ENCODE measurements at places on chromosomes 12 and 14.

GRCh38 chr12:93060666-93061472 lies 131.8 kb upstream of the EEA1 start:
- DNase-seq: no peak

GRCh38 chr14:39029789-39030188 lies 73.2 kb downstream of the SEC23A start:
- no peak for DNase-seq

DNA sequence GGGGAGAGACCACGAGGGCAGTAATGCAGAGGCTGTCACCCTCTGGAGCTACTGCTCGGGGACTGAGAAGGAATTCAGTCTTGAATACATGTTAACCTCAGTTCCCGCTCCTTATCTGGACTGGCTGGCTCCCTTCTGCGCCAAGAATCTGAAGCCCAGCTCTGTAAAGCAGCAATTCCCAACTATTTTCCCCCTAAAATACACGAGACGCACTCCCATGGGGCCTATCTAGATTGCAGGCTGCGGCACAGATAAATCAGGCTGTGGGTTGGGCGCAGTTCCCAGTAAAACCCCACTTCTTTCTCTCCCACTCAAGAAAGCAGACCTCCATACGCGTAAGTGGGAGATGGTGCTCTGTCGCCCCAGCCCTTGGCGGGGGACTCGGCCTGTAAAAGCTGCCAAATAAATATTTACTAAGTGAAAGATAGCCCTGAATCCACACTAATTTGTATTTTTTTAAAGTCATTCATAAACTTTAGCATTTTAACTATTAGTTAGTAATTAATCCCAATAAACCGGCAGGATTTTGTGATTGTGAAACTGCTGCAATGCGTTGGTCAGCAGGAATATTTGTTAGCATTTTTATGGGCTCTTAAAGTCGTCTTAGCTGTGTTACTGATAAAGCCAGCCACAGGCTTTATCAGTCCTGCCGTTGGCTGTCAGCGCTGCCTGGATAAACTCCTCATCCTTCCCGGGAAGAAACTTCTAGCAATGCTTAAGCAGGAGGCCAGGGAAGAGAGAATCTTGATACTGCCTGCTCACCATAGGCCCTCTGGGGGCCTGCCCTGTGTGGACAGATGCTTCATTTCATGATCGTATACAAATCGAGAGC lies 17.8 kb downstream of the FBXL14 start:
- DNase-seq: no peak

GRCh38 chr12:16075887-16076286 lies 164.8 kb downstream of the DERA start:
- no peak for DNase-seq

GRCh38 chr12:31233061-31233730 lies 92.8 kb downstream of the SINHCAF start:
- DNase-seq: no peak

- no peak for DNase-seq
Observed at GRCh38 chr12:55906056-55906455, 21.6 kb downstream of the PYM1 start.

DNA sequence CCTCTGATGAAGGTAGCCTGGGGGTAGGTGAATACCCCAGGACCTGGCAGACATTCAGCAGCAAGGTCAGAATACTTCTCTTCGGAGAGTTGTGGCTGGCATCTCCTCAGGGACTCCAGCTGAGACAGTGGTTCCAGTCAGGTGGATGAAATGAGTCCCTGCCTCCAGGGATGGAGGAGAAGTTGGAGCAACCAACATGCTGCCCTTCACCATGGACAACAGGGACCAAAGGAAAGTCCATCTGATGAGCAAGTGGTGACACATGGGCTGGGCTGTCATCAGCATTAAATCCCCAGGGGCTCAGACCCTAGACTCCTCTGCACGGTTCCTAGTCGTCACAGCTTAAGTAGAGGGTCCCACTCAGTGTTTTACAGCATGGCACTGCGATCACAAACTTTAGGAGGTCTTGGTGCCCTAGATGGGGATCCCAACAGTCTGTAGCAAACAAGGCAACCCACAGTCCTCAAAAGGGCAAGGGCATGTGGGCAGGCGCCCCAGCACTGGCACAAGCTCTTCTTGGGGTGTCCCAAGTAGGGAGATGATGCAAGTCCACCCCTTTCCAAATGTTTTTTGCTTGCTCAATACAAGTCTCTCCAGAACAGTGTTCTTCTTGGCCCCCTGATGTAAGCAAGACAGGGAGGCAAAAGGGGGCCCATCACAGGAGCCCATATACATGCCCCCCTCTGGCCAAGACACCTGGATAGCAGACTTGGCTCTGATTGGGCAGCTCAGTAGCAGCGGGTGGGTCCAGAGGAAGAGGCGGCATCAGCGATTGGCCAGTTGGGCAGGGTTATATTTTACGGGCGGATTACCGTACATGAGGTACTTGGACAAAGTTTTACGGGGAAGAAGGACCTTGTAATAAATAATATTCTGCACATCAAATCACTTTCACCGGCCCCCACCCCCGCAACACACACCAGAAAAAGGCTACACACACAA lies 10.8 kb upstream of the CDH24 start:
- no peak for DNase-seq

DNA sequence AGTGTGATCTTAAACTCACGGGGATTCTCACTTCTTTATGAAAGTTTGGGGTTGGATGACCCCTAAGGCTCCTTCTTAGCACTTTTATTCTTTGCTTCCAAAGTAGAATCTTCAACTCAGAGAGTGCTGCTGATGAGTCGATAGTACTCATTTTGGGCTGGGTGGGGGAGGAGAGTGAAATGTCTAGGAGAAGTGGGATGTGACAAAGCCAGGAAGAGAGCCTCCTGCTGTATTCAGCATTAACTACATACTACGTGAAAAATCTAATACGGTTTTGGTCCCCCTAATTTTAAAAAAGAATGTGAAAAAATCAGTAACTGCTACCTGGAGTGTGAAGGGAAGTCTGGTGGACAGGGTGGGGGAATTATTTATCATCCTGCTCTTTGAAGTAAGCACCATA lies 148.3 kb downstream of the SAMD4A start:
- DNase-seq: no peak

- no peak for DNase-seq
Observed at GRCh38 chr14:20356422-20356821, 13.0 kb downstream of the PARP2 start.

- no peak for DNase-seq
Observed at GRCh38 chr12:99809909-99810308, 162.4 kb downstream of the GARIN6 start.

GRCh38 chr12:91178781-91179180 lies 3.8 kb downstream of the DCN start:
- no peak for DNase-seq

GRCh38 chr14:100019156-100019744 lies 46.0 kb upstream of the EVL start:
- no peak for DNase-seq

DNA sequence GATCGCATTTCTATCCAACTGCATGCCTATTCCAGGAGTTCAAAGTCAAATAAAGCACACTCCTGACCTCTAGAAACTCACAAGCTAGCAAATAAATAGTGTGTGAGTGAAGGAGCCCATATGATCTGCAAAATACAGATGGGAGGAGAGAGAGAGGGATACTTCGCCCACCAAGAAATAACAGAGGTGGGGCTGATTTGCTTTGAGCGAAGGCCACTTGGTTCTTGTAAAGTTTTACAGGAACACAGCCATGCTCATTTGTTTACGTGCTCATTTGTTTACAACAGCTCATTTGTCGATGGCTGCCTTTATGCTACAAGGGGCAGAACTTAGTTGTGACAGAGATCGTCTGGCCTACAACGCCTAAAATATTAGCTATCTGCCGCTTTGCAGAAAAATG lies 63.4 kb upstream of the GPATCH2L start:
- DNase-seq: no peak

- DNase-seq: no peak
Observed at GRCh38 chr12:48175613-48176416, 7.6 kb upstream of the CCDC184 start.

DNA sequence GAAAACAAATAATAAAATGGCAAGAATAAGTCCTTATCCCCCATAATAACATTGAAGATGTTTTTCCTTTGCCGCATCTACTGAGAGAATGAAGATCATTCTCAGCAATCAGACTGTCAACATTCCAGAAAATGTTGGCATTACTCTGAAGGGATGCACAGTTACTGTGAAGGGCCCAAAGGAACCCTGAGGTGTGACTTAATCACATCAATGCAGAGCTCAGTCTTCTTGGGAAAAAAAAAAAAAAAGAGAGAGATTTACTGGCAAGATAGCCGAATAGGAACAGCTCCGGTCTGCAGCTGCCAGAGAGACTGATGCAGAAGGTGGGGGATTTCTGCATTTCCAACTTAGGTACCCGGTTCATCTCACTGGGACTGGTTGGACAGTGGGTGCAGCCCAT lies 41.3 kb upstream of the OR6J1 start:
- no peak for DNase-seq

DNA sequence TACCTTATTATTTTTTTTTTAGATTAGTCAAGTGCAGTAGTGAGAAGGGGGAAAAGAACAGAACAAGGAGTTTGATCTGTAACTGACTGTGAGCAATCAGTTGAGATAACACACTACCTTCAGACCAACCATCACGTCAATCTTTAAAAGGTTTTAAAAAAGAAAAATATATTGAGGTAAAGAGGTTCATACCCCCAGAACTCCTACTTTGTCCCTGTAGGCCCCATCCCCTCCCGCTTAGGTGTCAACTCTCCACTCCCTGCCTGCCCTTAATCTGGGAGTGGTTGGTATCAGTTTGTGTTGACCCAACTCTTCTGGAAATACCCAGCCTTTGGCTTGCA lies 16.2 kb downstream of the MMP14 start:
- no peak for DNase-seq

DNA sequence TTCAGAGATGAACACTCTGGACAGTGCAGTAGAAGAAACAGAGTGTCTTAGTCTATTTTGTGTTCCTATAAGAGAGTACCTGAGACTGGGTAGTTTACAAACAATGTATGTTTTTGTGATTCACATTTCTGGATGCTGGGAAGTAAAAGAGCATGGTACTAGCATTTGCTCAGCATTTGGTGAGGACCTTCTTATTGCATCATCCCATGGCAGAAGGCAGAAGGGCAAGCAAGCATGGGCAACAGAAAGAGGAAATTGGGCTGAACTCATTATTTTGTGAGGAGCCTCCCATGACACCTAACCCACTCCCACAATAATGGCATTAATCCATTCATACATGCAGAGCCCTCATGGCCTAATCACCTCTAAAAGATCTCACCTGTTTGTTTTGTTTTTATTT lies 8.0 kb downstream of the ANKS1B start:
- no peak for DNase-seq

GRCh38 chr12:98635657-98636323 lies 8.8 kb downstream of the IKBIP start:
- DNase-seq: peak; percentile 75

GRCh38 chr14:66248256-66248655 lies 237.9 kb upstream of the CCDC196 start:
- no peak for DNase-seq

DNA sequence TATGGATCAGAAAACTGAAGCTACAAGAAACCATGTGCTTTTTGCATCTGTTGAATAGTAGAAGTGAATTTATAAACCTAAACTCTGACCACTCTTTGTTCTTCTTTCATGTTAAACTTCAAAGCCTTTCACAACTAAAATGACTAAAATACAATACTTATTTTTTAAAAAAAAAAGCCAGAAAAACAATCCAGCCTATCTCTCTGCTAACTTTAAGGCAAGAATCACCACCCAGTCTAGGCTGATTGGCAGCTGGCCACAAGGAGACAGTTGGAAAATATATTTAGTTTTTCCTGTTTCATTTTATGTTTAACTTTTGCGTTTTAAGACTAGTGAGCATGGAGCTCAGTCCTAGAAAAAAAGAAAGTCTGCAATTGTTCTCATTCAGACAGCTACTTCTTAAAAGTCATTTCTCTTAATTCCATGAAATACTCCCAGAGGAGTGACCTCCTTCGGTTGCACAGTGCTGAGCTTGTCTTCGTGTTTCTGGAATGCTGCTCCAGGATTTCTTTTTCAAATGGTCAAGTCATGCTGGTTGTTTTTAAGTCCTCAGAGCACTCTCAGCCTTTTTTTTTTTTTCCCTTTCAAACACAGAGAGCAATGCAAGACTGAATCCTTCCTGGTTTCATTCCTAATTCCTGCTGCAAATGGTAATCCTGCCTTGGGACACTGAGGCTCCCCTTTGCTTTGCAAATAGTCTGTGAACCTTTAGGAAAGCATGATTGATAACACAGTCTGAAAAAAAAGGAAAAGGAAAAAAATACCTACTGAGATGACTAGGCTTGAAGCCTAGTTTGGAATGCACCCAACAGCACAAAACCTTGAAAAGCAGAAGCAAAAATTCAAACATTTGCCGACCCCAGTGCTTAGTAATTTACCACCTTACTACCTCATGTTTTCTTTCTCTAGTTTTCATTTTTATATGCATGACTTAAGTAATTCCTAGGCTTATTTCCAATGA lies 233.3 kb upstream of the DAAM1 start:
- no peak for DNase-seq

DNA sequence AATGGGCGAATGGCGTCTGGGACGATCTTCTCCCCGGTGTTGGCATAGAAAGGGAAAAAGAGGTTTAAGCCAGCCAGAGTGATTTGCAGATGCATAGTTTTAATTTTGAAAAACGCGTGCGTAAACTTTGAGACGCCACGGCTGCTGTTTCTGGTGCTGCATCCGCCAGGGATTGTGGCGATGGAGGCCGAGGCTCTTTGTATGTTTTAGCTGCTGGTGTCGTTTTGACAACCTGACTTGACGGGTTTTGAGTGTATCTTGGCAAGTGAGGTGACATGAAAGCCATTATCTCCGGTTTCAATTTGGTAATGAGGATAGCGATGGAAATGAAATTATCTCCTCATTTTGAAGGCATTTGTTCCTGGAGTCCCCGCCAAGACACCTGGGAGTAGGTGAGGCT lies 1.6 kb downstream of the PTGDR start:
- DNase-seq: no peak

Data from NCI-H2029 treated with DMSO at 0.1 percent for 48 hours (cell line).